ENCODE measurements at places on chromosomes 5 and 9.

DNA sequence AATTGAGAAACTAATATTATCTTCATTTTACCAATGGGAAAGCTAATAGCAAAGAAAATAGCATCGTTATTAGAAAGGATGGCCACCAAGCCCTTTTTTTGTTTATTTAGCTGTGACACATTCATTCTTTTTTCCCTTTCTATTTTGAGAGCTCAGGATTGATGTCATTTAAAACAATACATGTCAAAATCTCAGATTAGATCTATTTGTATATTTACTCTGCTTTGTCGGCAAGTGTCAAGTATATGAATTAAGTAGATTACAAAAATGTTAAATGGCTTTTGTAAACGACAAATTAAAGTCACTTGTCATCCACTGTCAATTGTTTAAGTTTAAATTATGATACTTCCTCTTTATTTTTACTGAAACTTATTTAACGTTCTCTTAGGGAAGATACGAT is 118.9 kb downstream of the PAM start:
- no peak for DNase-seq

GRCh38 chr5:148268566-148268965 is at the start of gene SPINK13:
TSS of gene SPINK13 (plus strand) at chr5:148268794. CDS start at chr5:148270073, 1,279 bp downstream.
- DNase-seq, result no peak

DNA sequence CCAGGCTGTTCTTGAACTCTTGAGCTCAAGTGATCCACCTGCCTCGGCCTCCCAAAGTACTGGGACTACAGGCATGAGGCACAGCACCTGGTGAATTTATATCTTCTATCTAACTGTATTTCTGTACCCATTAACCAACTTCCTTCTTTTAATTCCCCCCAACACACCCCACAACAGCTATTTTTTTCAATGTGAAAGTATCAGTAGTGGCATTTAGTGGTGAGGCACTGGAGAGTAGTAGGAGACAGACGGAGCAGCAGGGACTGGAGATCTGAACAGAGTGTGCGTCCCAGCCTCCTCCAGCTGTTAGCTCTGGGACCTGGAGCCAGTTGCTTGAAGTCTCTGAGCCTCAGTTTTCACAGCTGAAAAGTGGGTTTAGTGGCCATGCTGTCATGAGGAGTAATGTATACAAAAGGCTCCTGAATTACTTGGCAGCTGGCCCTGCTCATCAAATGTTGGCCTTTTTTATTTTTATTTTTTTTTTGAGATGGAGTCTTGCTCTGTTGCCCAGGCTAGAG is 11.0 kb upstream of the EEIG1 start:
- DNase-seq, result no peak

DNA sequence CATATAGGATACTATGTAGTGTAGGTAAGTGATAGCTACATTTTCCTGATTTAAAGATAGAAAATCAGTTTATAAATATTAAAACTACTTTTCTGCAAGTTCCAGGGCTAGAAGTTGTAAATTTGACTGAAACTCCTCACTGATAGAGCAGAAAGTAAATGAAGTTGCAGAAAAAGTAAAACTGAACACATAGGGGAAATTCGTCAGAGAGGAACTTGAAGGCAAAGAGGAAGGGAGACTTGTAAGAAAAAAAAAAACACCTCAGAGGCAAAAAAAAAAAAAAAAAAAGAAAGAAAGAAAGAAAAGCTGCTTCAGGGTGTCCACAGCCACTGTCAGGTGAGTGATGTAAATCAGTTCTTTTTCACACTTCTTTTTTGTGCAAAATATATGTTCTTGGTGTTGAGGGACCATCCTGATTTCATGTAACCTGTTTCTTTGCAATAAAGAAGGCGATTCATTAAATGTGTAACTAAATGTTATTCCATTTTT is 336.2 kb upstream of the ZNF462 start:
- DNase-seq, result no peak

DNA sequence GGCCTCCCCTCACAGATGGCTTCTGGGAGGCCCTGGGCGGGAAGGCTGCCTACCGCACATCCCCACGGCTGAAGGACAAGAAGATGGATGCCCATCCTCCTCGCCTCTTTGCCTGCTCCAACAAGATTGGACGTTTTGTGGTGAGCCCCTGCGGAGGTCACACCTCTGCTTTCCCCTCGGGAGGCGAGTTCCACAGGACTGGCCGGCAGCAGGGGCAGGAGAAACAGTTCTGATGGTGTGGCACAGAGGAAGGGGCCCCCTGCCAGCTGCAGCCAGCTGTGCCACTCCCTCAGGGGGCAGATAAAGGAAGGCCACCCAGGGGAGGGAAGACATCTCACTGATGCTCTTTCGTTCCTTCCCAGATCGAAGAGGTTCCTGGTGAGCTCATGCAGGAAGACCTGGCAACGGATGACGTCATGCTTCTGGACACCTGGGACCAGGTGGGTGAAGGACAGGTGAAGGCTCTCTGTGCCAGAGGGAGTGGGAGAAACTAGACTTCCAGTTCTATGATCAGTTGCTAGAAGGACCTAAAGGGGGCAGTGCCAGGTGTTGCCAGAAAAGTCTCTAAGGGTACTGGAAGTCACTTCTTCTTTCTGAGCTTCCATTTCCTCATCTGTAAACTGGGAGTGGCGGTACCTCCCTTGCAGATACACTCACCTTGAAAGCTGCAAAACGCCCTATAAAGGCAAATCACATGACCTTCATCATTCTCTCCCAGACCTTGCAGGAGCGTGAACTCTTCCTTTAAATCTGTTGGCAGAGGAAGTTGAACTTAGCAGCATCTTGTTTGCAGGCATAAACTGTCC is 41.0 kb downstream of the STOM start:
- DNase-seq, result no peak

DNA sequence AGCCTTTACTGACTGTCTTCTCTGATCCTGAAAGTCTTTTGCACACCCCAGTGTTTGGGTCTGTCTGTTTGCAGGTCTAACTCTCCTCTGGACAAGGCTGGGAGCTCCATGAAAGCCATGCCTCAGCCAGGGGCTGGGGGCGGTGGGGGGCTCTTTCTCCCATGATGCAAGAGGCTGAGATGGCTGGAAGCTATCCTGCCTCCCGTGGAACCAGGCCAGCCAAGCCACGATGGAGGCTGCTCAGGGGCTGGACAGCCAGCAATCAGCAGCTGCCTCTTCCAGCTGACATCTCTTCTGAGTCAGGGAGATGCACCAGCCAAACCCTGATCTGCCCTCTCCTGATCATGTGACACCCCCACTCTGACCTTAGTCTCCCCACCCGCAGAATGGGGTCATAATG is 154.0 kb downstream of the BARX1 start:
- DNase-seq, result no peak

GRCh38 chr9:135001526-135001925 is 83.8 kb upstream of the FCN1 start:
- no peak for DNase-seq

DNA sequence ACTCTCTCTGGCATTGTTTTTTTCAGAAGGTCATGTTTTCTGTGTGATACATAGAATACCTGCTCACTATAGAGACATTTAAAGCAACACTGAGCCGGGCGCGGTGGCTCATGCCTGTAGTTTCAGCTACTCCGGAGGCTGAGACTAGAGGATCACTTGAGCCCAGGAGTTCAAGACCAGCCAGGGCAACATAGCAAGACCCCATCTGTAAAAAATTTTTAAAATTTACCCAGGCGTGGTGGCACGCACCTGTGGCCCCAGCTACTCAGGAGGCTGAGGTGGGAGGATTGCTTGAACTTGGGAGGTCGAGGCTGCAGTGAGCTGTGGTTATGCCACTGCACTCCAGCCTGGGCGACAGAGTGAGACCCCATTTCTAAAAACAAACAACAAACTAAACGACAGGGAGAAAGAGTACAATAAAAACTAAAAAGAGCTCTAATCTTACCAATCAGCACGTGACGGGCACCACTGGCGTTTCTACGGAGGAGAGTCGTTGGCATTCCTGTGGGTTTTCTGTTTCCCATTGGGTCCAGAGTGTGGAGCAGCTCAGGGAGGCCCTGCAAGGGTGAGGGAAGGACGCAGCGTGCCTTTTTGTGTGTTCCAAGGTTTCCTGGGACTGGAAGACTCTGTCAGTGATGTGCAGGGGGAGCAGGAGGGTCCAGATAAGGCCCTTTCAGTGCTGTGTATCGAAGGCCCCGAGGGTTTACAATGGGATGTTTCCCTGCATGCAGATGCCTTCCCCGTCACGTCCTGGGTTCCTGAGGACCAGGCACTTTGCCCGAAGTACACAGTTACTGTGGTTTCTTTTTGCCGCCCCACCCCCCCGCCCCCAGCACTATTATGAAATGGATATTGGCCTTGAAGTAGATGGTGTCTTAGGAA is 7.2 kb upstream of the RNU6ATAC start:
- no peak for DNase-seq

DNA sequence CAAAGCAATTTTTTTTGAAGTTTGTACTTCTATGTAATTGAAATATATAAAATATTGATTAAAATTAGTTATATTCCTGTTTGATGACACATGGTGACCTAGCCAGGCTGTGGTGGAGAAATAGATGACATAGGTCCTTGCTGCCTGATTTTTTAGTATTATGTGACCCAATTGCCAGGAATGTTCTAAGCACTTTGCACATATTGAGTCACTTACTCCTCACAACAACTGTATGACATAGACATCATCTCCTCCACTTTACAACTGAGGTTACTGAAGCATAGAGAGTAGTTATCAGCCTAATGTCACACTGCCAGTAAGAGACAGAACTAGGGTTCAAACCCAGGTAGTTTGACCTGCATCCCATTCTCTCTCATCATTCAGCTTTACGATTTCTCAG is 26.2 kb upstream of the SNX18 start:
- DNase-seq, result no peak
